ENCODE measurements at places on chromosomes 16 and 17.
A peak's percentile ranks its signal among the peaks of the same experiment; 100 is the strongest.

DNA sequence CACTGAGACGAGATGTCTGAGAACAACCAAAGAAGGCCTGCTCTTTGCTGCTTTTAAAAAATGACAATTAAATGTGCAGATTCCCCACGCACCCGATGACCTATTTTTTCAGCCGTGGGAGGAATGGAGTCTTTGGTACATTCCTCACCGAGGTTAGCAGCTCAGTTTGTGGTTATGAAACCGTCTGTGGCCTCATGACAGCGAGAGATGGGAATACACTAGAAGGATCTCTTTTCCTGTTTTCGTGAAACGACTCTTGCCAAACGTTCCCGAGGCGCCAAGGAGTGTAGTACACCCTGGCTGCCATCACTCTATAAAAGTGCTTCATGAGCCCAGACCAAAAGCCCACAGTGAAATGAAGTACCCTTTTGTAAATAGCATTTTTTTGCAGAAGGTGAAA lies 87.8 kb downstream of the CRISPLD2 start:
- H3K27ac ChIP-seq = no peak overlapping the region
- DNase-seq = no peak
- no peak overlapping the region for H3K4me3 ChIP-seq
- H3K36me3 ChIP-seq = no peaks in the 10 kb centered on the region
- H3K27me3 ChIP-seq = no peaks in the 10 kb centered on the region
- H3K4me1 ChIP-seq = no peaks in the 10 kb centered on the region

DNA sequence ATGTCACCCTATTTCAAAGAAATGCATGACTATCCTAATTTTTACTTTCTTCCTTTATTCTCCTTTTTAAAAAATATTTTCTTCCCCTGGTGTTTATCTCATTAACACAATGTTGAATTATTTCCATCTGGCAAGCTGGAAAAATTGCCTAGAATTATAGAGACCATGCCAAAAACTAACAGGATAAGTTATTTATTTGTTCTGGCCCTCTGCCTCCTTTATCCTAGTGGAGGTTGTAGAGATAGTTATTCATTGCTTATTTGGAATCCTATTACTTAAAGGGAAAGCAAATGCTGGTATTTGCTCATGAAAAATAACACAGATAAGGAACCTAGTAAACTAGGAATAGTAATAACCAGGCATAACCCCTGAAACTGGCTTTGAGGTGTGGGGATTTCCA lies 684.9 kb upstream of the KIF2B start:
- H3K27me3 ChIP-seq = no peaks in the 10 kb centered on the region
- no peak for DNase-seq
- no peak overlapping the region for H3K27ac ChIP-seq
- no peaks in the 10 kb centered on the region for H3K36me3 ChIP-seq
- no peak overlapping the region for H3K4me3 ChIP-seq

GRCh38 chr17:77456951-77457548 lies 316.3 kb downstream of the SEC14L1 start:
- no peak overlapping the region for H3K4me3 ChIP-seq
- peaks cover 8% of the 10 kb centered on the region for H3K4me1 ChIP-seq
- H3K27me3 ChIP-seq = no peaks in the 10 kb centered on the region
- DNase-seq = no peak

DNA sequence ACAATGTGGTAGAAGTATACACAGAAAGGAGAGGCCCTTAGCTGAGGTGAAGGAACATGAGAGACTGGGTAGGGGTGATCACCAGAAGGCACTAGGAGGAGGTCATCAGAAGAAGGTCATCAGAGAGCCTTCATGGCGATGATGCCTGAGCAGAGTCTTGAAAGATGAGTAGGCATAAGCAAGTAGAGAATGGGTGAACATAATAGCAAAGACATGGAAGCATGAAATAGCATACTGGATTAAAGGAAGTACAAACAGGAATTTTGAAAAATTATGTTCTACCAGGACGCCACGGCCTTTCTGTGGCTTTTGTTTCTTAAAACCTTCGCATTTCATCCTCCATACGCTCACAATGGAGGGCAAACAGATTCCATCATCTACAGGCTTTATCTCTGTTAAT lies 2.9 kb downstream of the IKZF3 start:
- no peak overlapping the region for H3K27ac ChIP-seq
- H3K36me3 ChIP-seq = no peaks in the 10 kb centered on the region
- H3K27me3 ChIP-seq = peaks cover 16% of the 10 kb centered on the region

- H3K27me3 ChIP-seq = no peaks in the 10 kb centered on the region
- H3K27ac ChIP-seq = no peak overlapping the region
- H3K4me3 ChIP-seq = no peak overlapping the region
- peaks cover 4% of the 10 kb centered on the region for H3K4me1 ChIP-seq
- no peak for DNase-seq
Observed at GRCh38 chr16:78483124-78483992, 383.9 kb downstream of the WWOX start.

DNA sequence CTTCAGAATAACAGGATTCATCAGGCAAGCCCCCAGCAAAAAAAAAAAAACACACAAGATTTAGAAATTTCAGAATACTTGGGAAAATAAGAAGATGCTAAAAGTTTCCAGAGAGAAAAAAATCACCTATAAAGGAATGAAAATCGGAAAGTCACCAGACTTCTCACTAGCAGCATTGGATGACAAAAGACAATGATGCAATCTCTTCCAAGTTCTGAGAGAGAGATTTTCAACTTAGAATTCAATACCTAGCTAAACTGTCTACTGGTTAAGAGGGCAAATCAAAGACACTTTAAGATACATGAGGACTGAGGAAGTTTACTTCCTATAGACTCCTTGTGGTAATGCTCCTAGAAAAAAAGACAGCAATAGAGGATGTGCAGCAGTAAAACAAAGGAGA lies 23.9 kb upstream of the TNS4 start:
- no peak overlapping the region for H3K4me3 ChIP-seq
- no peaks in the 10 kb centered on the region for H3K4me1 ChIP-seq
- H3K36me3 ChIP-seq = peaks cover 7% of the 10 kb centered on the region
- H3K27me3 ChIP-seq = no peaks in the 10 kb centered on the region
- DNase-seq = no peak

- H3K4me3 ChIP-seq = no peak overlapping the region
- H3K27ac ChIP-seq = no peak overlapping the region
Observed at GRCh38 chr16:66154801-66155200, 211.7 kb upstream of the CDH5 start.

DNA sequence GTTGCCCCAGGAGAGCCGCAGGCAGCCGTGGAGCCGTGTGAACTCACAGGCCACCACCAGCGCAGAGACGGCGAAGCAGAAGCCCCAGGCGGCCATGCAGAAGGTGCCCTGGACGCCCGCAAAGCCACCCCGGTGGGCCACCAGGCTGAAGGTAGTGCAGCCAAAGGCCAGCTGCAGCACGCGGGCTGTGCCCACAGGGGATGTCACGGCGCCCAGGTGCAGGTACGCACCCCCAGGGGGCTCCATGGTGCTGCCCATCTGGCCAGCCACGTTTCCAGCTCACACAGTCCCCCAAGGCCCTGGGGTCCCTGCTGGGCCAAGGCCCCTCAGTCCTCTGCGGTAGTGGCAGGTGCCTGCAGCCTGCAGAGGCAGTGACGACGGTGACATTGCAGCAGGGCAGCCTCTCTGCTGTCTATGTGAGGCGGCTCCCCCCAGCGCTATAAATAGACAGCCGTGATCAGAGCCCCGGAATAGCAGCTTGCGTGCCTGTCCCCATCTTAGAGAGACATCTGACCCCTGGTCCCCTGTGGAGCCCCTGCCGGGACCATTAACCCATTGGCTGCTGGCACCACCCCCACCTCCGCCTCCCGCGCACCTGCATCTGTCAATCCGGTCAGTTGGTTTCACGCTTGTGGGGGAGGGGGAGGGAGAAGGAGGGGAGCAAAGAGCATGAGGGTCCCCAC lies 4.5 kb upstream of the PYCR1 start:
- H3K27ac ChIP-seq = no peak overlapping the region
- no peaks in the 10 kb centered on the region for H3K36me3 ChIP-seq
- peak; percentile 66 for DNase-seq
- H3K4me1 ChIP-seq = no peaks in the 10 kb centered on the region
- no peaks in the 10 kb centered on the region for H3K27me3 ChIP-seq
- H3K4me3 ChIP-seq = peak overlapping the region; percentile 42

- no peaks in the 10 kb centered on the region for H3K4me1 ChIP-seq
- H3K27ac ChIP-seq = peak overlapping the region; percentile 77
- peak; percentile 43 for DNase-seq
Observed at GRCh38 chr16:25256695-25257469, 763 bp downstream of the ZKSCAN2 start.

DNA sequence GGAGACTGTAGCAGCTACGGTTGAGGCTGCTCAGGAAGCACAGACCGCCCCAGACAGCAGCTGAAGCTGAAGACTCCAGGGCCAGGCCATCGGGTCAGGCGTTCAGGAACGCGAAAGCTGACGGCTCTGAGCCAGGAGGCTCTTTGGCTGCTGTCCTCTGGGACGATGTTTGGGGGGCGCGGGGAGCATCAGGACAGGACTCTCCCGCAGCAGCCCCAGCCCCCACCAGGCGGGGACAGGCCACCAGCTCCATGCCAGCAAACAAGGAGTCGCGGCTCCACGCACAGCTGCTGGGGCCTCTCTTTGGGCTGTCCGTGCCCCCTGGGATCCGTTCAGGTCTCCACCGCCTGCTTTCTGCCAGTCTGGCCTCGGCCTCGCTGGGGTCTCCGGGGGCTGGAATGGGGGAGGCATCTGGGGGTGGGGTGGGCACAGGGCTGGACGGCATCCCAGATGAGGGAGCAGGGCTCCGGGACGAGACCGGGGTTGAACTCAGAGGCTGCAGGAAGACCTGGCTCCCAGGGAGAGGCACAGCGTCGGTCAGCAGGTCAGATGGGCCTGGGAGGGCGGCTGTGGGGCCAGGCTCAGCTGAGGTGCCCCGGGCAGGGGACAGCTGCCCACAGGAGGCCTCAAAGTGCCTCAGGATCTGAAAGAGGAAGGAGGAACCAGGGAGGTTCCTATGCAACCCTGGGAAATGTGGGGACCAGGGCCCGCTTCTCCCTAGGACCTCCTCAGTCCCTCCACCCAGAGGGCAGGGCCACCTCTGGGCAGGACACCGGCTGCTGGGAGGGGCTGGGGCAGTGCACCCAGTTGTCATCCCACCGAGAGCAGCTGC lies 6.3 kb upstream of the CEP131 start:
- DNase-seq = no peak
- peaks cover 18% of the 10 kb centered on the region for H3K36me3 ChIP-seq
- H3K4me3 ChIP-seq = no peak overlapping the region
- H3K4me1 ChIP-seq = no peaks in the 10 kb centered on the region

- no peaks in the 10 kb centered on the region for H3K4me1 ChIP-seq
- H3K27me3 ChIP-seq = no peaks in the 10 kb centered on the region
- no peak overlapping the region for H3K4me3 ChIP-seq
- no peak overlapping the region for H3K27ac ChIP-seq
- no peaks in the 10 kb centered on the region for H3K36me3 ChIP-seq
Observed at GRCh38 chr17:11780621-11781020, 182.4 kb downstream of the DNAH9 start.

Data from H9 (cell line).